ENCODE measurements at places on chromosomes 4 and X.
A peak's percentile ranks its signal among the peaks of the same experiment; 100 is the strongest.

DNA sequence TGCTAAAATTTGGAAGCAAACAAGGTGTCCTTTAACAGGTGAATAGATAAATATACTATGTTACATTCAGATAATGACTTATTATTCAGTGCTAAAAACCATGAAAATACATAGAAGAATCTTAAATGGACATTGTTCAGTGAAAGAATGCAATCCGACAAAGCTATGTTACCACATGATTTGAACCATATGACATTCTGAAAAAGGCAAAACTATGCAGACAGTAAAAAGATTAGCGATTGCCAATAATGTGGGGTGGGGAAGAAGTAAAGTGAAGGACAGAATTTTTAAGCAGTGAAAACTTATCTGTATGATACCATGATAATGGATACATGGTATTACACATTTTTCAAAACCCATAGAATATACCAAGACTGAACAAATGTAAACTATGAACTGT lies 926.9 kb downstream of the FAT4 start:
- no peak for DNase-seq

DNA sequence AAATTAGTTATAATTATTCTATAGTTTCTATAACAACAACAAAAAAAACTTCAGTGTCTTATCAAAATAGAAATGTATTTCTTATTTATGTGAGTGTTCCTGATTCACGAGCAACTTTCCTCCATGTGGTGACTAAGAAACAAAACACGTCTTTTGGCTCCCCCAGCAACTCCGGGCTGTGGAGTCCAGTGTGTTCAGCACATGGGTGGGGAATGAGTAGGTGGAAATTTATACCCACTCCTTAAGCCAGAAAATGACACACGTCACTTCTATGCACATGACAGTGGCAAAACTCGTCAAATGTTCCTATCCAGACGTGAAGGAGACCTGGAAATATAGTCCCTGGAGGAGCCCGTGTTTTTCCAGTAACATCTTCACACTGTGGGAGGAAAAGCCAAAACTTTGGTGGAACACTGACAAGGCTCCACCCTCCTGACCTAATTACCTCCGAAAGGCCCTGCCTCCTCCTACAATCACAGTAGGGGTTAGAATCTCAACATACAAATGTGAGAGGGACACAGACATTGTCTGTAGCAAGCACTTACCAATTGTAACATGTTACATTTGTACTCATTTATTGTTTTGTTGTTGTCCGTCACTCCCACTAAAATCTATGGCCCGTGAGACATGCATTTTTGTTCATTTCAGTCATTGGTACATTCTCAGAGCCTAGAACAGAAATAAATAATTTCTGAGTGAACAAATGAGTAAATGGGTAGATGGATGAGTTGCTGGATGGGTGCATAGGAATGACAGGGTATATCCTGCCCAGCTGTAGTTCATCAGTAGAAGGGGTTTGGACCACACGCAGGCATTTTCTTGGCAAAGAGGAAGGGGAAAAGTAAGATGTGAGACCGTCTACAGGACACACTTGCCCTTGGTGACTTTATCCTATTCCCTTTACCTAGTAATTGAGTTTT lies 605.8 kb upstream of the TENM3 start:
- no peak for DNase-seq

DNA sequence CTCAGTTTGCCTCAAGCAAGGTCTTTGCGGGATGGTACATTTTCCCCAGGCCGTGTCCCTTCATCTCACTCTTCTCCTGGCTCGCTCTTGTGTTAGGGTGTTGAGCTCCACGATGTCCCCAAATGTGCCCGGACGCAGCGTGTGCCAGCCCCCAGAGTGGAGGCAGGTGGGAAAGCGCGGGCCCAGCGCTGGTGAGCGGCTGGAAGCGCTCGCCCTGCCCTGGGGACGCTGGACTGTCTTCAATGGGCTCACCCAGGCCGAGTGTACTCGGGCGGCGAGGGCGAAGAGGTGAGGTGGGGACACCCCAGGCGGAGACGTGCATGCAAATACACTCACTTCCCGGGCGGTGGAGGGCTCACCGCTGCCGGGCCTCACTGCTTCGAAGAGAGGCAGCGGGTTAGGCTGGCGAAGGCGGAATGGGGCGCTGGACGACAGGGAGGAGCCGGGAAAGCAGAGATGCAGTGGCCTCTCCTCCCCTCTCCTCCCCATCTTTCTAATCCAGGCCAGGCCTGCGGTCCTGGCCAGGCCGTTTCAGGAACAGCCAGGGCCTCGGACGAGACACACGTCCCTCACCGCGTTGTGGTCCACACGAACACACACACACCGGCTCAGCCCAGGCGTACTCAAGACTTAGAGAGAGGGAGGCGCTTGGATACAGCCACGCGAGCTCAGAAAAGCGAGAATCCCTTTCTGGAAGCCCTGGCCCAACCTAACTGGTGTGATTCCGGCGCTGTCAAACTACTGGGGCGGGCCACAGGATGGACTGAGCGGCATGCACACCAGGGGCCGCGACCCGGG lies 2.2 kb downstream of the NKX6-1 start:
- DNase-seq: no peak

- no peak for DNase-seq
These were observed 994.2 kb downstream of the ADGRL3 start for GRCh38 chr4:62194342-62194741.

DNA sequence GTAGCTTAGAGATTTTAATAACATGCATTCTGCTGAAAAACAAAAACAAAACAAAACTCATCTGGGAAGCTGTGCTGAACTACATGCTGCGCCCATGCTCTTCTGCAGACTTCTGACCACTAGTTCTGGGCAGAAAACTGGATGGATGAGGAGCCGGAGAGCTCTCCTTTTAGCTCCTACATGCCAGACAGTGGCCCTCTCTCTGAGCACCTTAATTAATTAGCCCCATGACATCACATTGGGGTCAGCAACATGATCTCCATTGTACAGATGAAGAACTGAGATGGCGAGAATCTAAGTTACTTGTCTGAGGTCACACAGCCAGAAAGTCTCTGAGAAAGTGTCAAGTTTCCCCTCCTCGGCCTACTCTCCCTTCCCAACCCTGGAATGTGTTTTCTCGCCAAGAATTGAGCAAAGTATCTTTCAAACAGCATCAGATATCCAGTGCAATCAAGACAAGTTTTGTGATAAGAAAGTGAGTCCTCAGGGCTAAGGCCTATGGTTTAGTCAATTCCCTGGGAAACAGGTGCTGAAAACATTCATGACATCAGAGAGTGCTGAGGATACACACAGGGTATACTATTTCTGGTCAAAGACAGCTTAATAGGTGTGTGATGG lies 21.6 kb downstream of the SCD5 start:
- no peak for DNase-seq

DNA sequence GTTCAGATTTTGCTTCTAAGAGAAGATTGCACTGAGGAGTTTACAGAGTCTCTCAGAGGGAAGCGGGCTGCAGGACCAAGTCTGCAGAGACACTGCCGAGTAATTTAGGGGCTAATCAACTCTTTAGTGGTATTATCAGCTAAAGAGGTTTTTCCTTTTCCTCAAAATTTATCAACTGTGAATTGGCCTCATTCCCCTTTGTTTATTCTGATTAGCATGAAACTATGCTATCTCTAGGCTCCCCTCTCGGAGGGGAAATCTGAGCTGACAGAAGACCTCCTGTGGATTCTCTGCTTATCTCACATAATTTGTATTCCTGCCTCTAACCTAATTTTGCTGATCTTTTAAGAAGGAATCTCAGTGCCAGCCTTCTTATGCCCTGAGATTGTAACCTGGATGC lies 201.0 kb downstream of the DCTD start:
- DNase-seq: no peak

DNA sequence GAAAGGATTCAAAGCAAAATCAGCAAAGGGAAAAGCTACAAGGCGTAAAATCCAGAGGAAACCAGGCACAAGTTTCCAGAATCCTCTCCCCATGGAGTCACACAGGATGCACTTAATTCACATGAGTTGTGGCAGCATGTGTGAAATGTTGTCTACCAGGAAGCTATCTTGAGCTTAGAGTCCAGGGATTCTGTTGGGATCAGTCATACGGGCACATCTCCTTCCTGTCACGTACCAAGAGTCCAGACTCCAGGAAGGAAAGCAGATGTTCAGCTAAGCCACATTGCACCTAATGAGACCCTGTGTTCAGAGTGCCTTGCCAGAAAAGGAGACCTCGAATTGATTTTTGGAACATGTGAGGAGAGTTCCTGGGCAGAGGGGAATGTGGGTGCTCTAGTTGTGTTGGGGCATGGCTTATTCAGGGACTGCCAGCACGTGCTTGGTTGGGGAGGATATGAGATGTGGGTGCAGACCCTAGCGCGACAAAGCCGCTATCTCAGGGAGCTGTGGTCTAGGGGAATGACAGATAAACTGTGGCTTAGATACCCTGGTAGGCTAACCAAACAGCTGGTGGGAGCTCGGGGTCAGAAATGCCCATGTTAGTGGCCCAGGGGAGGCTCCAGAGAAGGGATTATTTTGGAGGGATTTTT lies 70.0 kb downstream of the EVC start:
- peak; percentile 3 for DNase-seq

DNA sequence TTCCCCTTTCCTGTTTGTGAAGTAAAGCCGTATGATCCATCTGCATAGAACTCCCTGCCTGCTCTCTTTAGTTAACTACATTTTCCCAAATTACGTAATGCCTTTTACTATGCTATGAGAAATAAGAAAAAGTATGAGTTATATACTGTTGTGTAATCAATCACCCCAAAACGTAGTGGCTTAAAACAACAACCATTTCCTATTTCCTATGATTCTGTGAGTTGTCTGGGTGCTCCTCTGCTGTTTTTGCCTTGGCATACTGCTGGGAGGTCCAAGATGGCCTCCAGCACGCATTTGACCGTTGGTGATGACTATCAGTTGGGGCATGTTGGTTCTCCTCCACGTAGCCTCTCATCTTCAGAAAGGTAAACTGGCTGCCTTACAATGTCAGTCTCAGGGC lies 39.8 kb downstream of the BBS12 start:
- DNase-seq: no peak

- no peak for DNase-seq
These were observed 25.2 kb downstream of the MAP7D2 start for GRCh38 chrX:20091499-20091898.

DNA sequence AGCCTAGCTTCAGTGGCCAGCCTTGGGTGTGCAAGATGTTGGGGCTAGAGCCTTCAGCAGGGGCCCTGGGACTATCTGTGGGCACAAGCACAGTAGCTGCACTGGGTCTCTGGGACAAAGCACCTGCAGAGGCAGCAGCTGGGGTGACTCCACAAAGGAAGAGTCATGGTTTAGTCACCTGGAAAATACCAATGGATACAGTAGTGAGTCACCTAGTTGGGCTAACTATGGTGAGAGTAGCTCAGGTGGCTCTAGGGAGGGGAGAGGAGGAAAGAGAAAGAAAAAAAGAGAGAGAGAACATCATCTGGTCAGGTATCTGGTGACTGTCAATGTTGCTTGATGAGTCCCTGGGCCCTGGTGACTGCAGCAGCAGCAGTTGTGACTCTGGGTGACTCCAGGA lies 72.9 kb upstream of the SPIN4 start:
- no peak for DNase-seq

DNA sequence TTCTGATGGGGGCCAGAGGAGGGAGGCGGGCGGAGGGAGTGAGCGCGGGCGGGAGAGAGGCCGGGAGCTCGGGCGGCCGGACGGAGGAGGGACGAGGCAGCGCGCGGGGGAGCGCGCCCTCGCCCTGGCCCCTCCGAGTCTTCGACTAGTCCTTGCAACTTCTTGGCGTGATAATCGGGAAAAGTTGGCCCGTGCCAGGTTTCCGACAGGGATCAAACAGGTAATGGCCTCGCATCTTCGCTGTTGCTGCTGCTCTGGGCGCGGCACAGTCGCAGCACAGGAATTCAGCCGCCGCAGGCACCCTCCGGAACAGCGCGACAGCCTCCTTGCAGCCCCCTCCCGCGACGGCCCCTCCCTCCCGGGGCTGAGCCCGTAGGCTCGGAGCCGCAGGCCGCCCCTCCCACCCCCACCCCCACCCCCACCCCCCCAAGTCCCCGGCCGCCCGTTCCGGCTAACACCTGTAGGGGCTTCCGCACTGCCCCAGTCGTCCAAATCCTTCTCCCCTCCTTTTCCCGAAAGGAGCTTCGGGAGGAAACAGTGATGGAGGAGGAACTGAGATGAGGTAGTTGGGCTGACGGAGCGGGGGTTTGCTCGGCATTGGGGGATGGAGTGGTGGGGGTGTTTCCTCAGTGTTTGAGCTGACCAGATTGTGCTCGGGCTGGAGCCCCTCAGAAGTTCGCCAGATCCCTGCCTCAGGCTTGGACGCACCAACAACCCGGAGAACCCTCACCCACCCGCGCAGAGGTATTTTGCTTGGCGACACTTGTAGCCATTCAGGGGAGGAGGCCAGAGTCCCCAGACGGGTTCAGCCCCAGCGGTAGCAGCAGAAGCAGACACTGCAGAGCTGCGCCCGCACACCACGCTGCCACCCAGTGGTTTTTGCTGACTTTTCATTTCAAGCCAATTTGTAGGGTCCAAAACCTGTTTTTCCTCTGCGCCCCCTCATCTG lies at the start of gene FGF13:
TSS of gene FGF13 (minus strand) at position 319 of the 949 bp plus-strand sequence. CDS start 714 bp downstream, outside the sequence.
- DNase-seq: peak; percentile 38

DNA sequence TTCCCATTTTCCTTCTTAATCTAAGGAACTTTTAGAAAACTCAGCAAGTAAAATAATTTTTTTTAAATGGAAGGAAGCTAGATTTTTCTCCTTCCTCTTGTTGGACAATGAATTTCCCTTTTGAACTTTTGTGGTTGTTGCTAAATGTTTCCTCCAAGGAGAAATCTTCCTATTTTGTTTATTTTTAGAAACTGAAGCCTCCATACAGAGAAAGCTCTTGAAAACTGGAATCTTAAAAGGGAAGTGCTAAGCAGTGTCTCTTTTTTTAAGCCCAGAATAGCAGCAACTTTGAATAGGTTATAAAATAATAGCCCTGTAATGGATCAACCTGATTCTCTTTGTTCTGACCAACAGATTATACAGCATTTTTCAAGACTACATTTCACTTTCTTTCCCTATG lies 15.1 kb upstream of the DCLK2 start:
- DNase-seq: no peak

DNA sequence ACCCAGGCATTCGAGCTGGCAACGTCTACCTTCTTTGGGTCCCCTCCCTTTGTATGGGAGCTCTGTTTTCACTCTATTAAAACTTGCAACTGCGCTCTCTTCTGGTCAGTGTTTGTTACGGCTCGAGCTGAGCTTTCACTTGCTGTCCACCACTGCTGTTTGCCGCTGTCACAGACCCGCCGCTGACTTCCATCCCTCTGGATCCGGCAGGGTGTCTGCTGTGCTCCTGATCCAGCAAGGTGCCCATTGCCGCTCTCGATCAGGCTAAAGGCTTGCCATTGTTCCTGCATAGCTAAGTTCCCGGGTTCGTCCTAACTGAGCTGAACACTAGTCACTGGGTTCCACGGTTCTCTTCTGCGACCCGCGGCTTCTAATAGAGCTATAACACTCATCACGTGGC lies 183.5 kb upstream of the GALNTL6 start:
- DNase-seq: no peak

GRCh38 chr4:159267869-159268285 lies 165.0 kb downstream of the RAPGEF2 start:
- DNase-seq: no peak

DNA sequence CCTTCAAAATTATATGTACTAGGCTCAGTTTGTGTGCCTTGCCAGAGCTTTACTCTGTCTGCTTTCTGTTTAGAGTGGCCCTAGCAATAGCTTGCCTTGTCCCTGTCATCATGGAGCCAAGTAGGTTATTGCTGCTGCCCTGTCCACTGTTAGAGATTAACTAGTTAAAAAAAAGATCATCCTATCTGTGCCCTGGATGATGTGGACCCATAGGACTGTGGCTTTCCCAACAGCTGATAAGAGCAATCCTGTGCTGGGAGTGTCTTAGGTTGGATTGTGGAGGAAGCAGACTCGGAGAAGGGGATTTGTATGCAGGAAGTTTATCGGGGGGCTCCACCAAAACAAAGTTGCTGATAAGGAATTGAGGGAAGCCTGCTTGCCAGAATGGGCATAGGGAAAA lies 23.8 kb downstream of the PPP1R2C start:
- DNase-seq: no peak

Measured in left lobe of liver (tissue), 2 donors.